HuH-7.5 (cell line): ENCODE measurements at places on chromosomes 13 and 19.

DNA sequence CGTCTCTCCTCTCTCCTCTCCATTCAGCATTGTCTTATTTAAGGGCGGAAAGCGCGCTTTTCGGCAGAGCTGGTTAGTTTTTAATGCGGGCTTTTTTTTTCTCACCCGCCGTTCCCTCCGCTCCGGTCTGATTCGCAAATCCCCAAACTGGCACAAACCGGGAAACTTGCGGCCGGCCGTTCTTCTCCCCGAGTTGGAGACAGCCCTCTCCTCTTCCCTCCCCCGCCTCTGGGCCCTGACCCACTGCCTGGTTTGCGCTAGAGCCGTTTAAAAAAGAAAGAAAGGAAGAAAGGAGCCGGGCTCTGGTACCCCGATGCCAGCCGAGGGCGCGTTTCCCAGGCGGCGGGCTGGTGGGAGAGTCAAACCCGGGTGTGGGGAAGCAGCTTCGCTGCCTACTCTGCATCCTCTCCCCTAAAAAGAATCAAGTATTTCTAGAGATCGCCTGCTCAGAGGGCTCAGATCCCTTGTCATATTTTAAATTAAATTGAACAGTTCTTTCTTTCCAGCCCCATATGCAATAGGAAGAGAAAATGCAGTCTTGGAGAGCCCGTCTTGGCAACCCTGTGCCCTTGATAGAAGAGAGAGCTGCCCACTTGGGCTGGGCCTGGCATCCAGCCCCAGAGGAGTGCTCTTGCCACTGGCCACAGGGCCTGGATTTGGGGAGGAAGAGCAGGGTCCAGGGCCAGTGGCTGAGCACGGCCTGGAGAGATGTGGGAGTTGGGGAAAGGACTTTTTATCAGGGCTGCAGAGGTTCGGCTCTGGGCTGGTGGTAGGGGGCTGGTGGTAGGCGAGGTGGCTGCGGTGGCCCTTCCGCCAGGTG lies 19.0 kb downstream of the NFIX start:
- no peak for DNase-seq

GRCh38 chr13:31236211-31236786 lies 36.5 kb downstream of the B3GLCT start:
- no peak for DNase-seq

DNA sequence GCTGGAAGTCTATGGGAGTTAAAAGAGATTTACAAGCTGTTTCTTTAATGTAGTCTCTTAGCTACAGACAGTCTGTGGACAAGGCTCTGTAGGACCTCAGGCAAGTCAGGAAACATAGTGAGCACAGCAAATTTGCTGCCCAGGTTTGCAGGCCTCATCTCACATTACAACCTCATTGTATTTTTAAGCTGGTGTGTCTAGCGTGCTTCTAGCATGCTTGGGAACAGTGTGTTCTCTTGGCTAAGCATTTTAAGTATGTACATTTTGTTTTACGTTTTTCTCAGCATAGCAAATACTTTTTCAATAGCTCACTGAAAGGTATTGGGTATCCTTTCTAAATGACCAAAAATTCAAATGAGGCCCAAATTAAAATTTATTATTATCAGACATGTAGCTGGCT lies 113.2 kb downstream of the STARD13 start:
- no peak for DNase-seq

- no peak for DNase-seq
Observed at GRCh38 chr19:33484226-33484774, 37.3 kb downstream of the PEPD start.

DNA sequence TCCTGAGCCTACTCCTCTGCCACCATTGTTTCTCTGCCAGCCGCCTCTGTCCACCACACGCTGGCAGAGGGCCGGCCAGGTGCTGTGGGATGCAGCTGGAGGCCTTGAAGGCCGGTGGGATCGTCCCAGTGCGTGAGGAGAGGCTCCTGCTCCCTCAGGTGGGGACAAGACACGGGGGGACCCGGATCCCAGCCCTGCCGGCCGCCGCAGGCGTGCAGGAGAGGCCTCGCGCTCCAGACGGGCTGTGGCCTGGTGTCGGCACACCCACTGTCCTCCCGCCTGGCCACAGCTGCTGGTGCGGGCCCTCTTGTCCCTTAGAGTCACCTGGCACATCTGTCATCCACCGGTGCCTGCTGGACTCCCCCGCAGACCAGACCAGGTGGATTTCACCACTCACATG lies 18.1 kb upstream of the GNA15 start:
- no peak for DNase-seq

GRCh38 chr19:54556194-54556593 lies 17.4 kb upstream of the LILRA2 start:
- no peak for DNase-seq

GRCh38 chr13:34224877-34225276 lies 406.9 kb downstream of the RFC3 start:
- no peak for DNase-seq

- no peak for DNase-seq
Observed at GRCh38 chr13:28922341-28922740, 102.2 kb downstream of the MTUS2 start.

DNA sequence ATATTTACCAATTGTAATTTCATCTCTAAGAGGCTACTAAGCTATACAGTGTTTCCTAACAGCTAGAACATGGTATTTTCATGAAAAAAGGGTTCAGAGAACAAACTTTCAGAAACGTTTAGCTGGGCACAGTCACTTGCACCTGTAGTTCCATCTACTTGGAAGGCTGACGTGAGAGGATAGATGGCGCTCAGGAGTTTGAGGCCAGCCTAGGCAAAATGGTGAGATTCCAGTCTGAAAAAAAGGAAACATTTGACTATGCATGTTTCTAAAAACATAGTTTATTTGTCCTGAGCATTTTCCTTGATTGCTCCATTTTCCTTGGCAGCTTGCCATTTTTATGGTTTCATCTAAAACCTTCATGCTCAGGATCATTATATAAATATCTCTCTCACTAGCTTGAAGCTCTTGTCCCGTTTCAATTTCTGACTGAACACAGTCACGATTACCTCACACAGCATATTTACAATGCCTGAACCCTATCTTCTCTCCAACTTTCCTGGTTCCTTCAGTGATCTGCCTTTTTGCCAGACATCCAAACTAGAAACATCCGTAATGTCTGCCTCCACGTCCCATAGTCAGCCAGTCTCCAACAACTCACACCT lies 200.8 kb downstream of the RGCC start:
- no peak for DNase-seq

DNA sequence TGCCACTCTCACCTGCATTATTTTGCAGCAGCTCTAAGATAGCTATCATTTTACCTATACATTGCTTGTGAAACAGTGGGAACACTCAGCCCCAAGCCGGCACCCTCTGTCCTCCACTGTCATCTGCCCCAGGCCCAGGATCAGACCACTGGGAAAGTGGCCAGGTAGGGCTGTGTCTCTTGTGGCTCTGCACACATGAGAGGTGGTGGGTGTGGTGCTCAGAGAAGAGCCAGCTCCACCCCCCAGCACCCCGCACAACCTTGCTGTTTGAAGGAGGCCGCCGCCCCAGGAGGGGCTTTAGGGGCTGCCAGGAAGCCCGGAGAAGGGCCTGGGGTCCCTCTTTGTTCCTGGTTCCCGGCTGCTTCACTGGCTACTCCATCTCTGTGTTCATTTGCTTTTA lies 26.6 kb downstream of the PPP1R37 start:
- no peak for DNase-seq

GRCh38 chr13:40145139-40145538 lies 489.7 kb downstream of the COG6 start:
- DNase-seq, result no peak

- no peak for DNase-seq
Observed at GRCh38 chr19:45528149-45528743, 21.0 kb downstream of the VASP start.

DNA sequence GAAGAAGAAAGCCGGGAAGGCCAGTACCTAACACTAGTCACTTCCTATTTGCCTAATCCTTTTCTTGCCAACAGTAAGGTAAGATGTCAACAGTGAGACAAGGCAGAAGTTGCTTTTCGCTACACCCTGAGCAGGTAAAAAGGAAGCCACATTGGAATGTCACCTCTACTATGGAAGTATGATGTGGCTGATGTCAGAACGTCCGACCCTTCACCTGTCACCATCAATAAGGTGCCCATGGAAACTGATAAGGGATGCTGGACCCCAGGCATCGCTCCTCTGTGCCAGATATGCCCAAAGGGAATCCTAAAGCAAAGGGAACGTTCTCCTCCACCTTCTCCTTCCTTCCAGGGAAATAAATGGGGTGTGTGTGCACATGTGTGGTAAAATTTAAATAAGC lies 34.3 kb downstream of the COL4A1 start:
- DNase-seq, result no peak

GRCh38 chr13:21971662-21972621 lies 301.1 kb downstream of the FGF9 start:
- no peak for DNase-seq

DNA sequence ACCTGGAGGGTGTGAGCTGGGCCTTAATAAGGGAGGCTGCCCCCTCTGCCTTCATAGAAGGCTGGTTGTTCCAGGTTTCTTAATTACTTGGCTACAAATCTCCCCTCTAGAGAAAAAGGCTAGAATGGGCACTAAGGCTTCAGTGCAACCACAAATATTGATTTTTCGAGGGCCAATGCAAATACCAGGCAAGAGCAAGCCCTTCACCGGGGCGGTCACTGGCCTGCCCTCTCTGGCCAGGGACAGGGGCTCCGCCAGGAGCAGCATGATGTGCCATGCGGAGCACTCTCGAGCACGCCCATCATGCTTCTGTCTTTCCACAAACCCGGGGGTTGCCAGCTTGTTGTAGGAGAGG lies 127.8 kb upstream of the SPACA7 start:
- DNase-seq, result no peak

DNA sequence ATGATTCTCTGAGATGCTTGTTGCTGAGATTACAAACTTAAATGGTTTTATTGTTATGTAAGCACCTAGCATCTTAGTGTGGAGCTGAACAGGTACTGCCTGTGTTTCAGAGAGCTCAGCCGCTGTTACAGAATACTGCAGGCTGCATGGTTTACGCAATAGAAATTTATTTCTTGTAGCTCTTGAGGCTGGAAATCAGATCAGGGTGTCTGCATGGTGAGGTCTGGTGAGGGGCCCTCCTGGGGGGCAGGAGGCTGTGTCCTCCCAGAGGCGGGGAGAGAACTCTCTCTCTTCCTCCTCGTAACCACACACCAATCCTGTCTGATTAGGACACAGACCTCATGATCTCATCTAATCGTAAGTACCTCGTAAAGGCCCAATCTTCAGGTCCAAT lies 13.1 kb downstream of the ATP11A start:
- DNase-seq, result no peak

DNA sequence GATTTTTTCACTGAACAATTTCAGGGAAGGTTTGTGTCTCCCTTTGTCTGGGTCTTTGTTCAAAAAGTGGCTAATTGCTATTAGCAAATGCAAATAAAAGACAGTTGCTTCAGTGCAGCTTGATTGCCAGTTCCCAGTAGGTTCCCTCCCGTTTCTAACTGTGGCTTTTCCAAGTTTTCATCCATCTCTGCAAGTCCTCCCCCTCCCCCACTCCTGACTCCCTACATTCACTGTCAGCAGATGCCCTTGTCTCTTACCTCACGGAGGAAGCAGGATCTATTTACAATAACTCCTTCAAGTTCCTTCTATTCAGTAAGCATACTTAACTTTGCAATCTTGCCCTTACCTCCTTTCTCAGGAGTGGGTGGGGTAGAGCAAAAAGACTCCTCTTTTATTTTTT lies 55.4 kb upstream of the SCEL start:
- DNase-seq, result no peak

GRCh38 chr19:38264486-38265212 lies at the start of gene SPINT2:
Gene SPINT2 (plus strand): TSS chr19:38264573. CDS start chr19:38264893, 320 bp downstream.
- DNase-seq, result no peak

- DNase-seq, result no peak
Observed at GRCh38 chr13:66446413-66446812, 783.7 kb downstream of the PCDH9 start.

- no peak for DNase-seq
Observed at GRCh38 chr13:24618011-24618955, 61.9 kb upstream of the ATP12A start.

GRCh38 chr19:30488191-30488590 lies 116.0 kb downstream of the ZNF536 start:
- no peak for DNase-seq

- no peak for DNase-seq
Observed at GRCh38 chr13:84237143-84237542, 354.9 kb upstream of the SLITRK1 start.

DNA sequence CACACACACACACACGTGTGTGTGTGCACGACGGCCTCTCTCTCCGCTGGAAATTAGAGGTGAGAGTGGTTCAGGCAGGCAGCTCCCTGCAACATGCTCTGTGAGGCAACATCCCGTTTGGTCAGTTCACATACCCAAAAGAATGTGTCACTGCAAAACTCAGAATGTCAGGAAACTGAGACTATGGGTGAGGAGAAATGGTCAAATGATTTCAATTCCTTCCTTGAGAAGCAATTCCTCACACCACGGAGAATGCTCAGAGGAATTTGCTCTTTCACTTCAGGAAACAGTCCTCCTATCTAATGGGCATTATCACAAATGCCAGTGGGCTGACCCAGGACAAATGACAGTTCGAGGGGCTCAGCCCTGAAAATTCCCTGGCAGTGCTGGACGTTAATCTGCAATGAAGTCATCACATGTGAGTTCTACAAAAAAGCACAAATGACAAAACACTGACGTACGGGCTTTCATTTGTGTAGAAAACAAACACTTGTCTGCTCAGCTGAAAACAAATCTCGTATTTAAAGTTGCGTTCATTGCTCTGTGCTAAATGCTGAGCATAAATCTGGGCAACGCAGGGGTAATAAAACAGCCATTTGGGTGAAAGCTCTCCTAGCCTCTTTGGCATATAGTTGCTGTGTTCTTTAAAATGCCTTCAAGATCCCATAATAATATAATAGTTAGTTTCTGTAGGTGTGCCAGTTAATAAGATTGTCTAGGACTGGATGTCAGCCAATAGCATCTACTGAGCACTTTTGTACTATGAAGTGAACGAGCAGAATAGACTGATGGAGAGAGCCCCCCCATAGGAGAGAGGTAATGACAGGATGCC lies 18.6 kb upstream of the LATS2 start:
- DNase-seq, result no peak

GRCh38 chr13:107906131-107906530 lies 309.2 kb downstream of the LIG4 start:
- no peak for DNase-seq

DNA sequence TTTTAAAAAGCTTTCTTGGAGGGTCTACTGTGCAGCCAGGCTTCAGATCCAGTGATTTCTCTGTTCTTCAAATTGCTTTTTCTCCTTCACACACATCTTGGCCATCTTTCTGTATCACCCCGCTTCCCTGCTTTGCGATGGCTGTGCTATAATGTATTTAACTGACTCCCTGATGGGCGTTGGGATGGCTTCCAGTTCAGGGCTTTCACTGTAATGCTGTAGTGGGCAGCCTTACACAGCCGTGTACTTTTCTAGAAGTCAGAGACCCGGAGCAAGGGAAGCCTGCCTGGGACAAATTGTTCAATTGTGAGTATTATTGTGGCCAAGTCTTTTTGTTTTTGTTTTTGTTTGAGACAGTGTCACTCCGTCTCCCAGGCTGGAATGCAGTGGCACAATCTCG lies 19.4 kb upstream of the PAK4 start:
- no peak for DNase-seq

- DNase-seq, result no peak
Observed at GRCh38 chr19:10919352-10920287, 8.8 kb downstream of the YIPF2 start.

- no peak for DNase-seq
Observed at GRCh38 chr13:113854238-113855011, 9.5 kb downstream of the GAS6 start.

- no peak for DNase-seq
Observed at GRCh38 chr13:113663934-113664333, 3.1 kb upstream of the GRK1 start.

GRCh38 chr19:33950091-33950750 lies 153.6 kb downstream of the KCTD15 start:
- DNase-seq, result no peak
